Left ventricle myocardium inferior (tissue), 1 donor: ENCODE measurements at places on chromosomes 5 and 9.

DNA sequence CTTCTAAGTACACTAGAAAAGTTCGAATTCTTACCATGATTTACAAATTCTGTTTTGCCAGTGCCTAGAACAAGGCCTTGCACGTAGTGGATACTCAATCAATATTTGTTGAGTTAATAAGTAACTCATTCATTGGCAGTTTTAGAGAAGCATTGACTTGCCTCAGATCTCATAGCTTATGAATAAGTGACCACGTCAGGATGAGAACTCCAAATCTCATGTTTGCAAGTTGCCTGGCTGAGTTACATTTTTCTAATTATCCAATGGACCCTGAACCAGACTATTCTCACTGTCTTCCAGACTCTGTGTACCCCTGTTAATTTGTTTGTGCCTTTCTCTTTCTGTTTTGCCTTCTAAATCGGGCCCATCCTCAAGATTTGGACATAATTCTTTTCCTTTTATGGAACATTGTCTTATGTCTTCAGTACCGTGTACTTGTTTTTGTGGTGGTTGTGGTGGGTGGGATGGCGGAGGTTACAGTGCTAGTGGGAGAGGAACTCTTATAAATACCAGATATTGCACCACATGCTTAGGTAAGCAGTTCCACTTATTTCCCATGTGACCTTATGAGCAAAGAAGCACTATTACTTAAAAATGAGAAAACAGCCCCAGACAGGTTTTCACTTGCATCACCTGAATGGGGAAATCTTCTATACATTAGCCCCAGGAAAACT is 96.3 kb downstream of the UNC13B start:
- DNase-seq: no peak

DNA sequence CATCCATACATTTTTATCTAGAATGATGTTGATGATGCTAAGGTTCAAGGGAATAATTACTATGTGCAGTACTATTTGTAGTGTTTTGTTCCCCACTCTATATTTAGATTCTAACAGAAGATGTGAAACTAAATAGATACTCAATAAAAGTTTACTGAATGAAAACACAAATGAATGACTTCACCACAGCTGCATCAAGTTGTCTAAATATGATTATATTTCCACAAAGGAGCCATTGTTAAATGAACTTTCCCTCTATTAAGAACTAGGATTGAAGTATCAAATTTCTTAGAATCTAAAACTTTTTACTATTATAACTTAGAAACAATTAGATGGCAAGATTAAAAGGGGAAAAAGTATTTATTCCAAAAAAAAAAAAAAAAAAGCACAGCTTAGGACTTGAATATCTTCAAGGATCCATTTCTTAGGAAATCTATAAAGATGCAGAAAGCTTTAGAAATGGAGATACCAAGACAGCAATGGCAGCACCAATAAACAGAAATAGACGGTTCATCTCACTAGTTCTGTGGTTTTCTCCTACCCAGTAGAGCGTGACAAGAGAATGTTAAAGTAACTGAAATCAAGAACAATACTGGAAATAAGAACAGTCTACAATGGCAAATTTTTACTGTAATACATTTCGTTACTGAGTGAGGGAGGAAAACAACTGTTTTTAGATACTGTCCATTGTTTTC is 347.6 kb downstream of the EBF1 start:
- no peak for DNase-seq

DNA sequence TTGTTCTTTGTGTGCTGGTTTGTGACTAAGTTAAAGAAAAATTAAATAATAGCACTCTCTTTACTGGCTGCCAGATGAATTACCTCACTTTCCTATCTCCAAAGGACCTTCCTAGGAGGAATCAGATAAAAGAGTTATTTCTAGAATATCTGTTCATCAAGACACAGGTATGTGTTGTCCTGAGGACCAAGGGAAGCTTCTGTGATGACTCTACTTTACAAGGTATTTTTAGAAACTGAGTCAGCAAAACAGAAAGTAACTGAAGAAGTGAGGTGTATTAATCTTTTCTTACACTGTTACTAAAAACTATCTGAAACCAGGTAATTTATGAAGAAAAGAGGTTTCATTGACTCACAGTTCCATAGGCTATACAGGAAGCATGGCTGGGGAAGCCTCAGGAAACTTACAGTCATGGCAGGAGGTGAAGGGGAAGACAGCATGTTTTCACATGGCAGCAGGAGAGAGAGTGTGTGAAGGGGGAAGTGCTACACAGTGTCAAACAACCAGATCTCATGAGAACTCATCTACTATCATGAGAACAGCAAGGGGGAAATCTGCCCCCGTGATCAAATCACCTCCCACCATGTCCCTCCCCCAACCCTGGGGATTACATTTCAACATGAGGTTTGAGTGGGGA is 189.2 kb upstream of the DMAC1 start:
- DNase-seq: no peak

DNA sequence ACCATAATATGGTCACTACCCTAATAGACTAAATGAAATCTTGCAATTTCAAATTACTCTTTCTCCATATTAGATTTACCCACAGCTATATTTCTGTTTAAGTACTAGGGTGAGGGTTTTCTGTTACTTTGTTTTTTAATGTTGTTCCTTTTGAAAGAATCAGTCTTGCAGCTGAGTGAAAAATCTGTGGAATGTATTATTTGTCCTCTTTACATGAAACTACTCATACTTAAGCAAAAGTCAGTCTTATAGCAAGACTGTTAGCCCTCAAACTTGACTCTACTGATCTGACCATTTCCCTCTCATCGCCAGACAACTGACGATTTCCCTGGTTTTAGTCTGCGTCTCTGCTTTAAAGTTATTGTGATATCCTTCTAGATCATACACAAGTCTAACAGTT is 84.0 kb downstream of the PIK3R1 start:
- no peak for DNase-seq

DNA sequence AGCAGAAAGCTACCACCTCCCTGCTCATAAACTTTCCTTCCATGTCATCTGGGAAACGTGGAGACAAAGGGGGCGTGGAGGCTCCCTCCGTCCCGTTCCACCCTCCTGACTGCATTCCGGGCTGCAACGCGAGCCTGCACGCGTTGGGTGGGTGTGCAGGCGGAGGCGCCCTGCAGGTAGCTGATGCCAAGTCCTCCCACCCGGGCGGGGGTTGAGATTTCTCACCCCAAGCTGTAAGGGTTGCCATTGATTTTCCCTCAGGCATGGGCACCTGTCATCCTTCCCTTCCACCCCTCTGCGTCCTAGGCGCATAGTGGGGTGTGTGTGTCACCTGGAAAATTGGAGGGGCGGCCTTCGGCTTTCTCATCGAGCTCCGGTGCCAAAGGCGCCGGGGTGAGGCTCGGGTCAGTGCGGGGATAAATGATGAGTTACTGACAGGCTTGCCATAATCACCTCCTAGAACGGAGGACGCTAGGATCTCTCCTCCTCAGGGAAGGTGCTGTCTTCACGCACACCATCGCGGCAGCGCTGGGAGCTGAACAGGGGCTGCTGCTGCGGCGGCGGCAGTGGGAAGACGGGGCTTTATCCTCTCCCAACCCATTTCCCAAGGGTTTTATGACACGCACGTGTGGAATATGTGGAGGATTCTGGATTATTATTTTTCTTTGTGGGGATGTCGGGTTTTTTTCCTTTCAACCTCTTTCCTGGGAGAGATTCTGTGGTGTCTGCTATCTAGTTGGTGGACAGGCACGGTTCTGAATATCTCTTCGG is 973 bp downstream of the PLPPR1 start:
- no peak for DNase-seq

DNA sequence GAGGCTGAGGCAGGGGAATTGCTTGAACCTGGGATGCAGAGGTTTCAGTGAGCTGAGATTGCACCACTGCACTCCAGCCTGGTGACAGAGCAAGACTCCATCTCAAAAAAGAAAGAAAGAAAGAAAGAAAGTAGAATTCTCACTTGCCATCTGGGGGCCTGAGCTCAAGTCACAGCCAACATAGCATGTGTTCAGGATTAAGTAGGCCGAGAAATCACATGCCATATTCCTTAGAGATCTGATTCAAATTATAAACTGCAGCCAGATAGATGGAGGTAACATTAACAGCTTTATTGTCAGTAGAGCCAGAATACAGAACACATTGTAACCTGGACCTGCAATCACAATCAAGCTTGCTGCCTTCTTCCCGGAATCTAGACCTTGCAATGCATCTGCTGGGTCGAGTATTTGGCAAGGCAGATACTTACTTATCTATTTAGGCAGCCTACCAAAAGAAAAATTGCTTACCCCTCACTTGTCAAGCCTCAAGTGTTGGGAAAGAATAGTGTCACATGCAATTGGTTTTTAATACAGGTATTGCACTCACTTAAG is 173.7 kb downstream of the CPLANE1 start:
- DNase-seq: no peak

GRCh38 chr9:35730486-35730854 is 1.5 kb downstream of the TLN1 start:
- DNase-seq: no peak

- no peak for DNase-seq
Measured at GRCh38 chr5:110032376-110032775, 342.6 kb downstream of the MAN2A1 start.

- DNase-seq: no peak
Measured at GRCh38 chr9:129138144-129138462, 26.9 kb downstream of the PTPA start.

- DNase-seq: no peak
Measured at GRCh38 chr5:68950125-68950524, 143.7 kb upstream of the SLC30A5 start.

- no peak for DNase-seq
Measured at GRCh38 chr9:132975961-132976360, 2.5 kb upstream of the GFI1B start.

DNA sequence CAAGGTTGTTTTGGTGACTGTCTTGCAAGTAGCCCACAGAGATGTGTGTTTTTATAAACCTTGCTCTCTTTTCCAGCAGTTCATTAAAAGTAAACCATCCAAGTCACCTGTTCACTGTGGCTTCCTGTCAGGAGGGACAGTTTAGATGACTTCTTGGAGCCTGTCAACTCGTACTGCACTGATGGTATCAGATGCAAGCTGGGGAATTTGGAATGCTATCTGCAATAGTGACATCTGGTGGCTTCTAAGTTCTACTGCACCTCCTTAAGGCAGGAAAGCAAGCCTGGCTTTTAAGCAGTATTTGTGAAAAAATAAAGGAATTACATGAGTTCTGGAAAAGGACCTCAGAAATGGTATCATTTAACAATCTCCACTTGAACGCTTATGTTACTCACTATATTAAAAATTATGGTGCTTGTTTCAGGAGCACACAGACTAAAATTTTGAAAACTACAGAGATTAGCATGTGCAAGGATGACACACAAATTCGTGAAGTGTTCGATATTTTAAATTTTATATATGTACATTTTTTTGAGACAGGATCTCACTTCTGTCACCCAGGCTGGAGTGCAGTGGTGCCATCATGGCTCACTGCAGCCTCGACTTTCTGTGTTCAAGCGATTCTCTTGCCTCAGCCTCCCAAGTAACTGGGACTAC is 164.0 kb downstream of the TTC39B start:
- DNase-seq: no peak
